ENCODE measurements at places on chromosomes 13 and 19. TPM values are rescaled to one million over a fixed set of nuclear protein-coding genes. Genes with fewer than 3 reads are reported as not detected.

The ARHGAP35 gene
- polyA plus RNA-seq = 29.7 TPM

The THSD8 gene
- polyA plus RNA-seq = 3.4 TPM

The SERPINE3 gene
- polyA plus RNA-seq = 1.0 TPM

The VAV1 gene
- polyA plus RNA-seq = 0.21 TPM

The TEX26 gene
- not detected for polyA plus RNA-seq

The CEACAM20 gene
- not detected for polyA plus RNA-seq

The FFAR3 gene
- 0.24 TPM for polyA plus RNA-seq

The PSG1 gene
- not detected for polyA plus RNA-seq

The ZNF773 gene
- polyA plus RNA-seq = 5.6 TPM

The TBC1D4 gene
- polyA plus RNA-seq = 16.7 TPM

The DACH1 gene
- 0.27 TPM for polyA plus RNA-seq

The KRI1 gene
- 19.4 TPM for polyA plus RNA-seq

The ZNF208 gene
- not detected for polyA plus RNA-seq

The HAUS8 gene
- polyA plus RNA-seq = 18.9 TPM

The ACP5 gene
- 16.5 TPM for polyA plus RNA-seq

The ZNF154 gene
- 4.8 TPM for polyA plus RNA-seq
